ENCODE measurements at places on chromosomes 12 and 14.

DNA sequence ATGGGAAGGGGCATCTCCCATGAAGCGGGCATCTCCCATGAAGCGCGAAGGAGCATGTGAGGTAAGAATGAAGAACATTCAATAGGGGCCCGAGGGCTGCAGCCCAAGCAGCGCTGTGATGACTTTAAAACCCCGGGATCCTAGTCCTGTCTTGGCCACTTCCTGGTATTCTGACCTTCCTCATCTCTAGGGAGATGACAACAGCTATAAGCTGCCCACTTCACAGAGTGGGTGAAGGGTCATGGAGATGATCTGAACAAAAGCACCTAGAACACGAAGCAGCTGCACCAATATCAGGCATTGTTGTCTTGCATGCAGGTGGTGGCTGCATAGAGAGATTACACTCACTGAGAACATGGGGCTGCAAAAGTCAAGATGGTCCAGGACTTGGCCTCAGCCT lies 64.5 kb downstream of the SPTB start:
- DNase-seq, result no peak

DNA sequence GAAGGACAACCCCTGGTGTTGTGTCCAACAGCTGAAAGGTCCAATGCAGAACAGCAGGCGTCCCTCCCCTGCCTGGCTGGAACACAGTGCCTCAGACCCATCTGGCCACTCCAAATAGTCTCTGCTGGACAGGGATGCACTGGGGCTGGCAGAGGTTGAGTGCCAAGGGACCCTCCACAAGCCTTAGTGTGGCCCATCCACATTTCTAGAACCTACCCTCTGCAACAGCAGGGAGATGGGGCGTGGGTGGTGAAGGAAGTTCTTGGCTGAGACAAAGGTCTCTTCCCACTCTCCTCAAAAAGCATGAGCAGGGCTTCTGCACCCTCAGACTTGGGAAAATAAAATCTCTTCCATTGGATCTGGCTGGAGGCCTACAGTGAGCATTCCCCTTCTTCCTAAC lies 36.5 kb downstream of the LTBP2 start:
- DNase-seq, result no peak

DNA sequence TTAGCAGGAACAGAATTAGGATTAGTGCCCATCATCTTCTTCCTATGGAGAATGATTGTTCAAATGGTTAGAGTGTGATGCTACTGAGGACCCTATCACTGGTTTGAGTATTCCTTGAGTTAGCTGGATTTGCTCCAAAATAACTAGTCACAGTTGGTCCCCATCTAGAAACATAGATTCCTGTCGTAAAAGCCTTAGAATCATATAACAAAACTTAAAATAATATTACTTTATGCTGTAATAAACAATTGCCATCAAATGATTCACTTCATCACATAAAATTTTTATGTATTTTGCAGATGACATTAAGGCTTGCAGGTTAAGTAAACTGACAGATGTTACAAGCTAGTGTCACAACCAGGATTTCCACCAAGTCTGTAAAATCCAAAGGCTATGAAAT lies 209.8 kb downstream of the CCER1 start:
- no peak for DNase-seq

- no peak for DNase-seq
Observed at GRCh38 chr14:34713681-34714319, 593 bp downstream of the CFL2 start.

DNA sequence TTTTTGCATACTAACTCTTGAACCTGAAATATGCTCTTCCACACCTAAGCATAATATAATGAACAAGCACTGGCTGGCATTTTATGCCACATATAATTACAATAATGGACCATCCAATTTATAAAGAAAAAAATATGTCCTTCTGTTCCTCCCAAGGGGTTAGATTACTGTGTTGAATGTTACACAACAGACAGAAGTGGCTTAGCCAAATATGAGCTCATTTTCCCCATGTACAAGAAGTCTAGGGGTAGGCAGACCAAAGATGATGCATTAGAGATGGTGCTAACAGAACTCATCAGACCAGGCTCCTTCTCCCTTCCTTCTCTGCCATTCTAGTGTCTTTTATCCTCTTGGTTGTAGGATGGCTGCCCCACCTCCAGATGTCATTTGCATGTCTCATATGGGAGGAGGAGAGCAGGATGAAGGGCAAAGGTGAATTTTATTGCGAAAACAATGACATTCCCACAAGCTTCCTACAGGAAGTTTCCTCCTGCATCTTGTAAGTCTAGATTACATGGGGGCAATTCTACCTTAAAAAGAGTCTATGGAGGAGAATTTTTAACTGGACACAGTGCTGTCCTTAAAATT lies 43.9 kb upstream of the SLC2A13 start:
- no peak for DNase-seq

DNA sequence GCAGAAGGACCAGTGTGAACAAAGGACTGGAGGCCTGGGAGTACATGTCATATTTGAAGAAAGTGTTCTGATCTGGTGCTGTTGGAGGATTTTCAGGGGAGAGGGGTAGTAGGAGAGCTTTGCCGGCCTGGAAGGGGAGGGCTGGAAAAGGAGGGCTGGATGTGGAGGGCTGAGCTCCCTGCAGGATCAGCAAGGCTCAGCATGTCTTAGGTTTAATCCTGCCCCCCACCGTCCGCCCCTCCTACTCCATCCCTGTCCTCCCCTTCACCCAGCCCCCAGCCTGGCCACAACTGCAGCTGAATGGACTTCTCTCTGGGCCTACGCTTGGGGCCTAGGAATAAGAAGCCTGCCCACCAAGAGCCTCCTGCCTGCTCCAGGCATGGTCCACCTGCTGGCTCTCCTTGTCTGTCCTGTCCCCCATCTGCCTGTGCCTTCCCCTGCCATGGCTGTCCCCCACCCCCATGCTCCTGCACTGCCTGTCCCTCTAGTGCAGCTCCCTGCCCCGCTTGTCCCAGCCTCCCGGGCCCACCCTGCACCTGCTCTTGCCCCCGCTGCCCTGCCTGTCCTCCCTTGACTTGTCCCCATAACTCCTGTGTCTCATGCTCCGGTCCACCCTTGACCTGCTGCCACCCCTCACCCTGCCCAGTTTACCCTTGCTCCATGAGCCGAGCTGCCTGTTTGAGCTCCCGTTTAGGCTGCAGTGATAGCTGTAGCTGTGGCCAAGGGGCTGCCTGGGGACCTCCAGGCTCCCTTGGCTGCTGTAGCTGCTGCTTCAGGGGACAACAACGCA lies 9.8 kb upstream of the RARG start:
- no peak for DNase-seq

DNA sequence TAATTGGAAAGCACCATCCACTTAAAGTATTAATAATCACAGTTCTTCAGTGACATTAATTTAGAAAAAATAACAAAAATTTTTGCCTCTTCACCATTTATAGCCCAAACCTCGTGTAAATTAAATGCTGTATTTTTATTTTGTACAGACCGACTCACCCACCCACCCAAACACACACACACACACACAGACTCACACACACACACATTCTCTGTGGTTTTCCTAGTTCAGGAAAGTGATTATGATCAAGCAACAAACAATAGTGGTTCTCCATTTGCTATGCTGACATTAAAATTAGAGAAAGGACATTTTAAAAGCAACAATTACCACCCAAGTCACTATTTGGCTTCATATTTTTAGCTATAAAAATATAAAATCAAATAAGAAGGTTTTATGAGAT lies 112.5 kb upstream of the FLRT2 start:
- DNase-seq, result no peak

DNA sequence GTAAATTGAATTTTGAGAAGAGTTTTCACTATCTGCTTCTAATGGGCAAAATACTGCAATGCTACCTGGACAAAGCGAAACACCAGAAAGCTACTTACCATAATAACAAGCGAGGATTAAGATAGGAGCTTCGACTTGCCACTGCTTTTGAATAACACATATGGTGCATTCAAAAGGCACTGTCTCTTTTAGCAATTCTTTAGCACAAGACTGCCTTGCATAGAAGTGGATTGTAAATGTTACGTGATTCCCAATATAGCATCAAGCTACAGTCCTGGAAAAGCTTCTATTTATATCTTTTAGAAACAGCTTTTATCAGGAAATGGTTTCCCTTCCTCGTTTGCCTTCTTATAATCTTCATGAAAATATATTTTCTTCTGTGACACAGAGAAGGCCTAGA lies 258.7 kb upstream of the PDE3A start:
- no peak for DNase-seq

DNA sequence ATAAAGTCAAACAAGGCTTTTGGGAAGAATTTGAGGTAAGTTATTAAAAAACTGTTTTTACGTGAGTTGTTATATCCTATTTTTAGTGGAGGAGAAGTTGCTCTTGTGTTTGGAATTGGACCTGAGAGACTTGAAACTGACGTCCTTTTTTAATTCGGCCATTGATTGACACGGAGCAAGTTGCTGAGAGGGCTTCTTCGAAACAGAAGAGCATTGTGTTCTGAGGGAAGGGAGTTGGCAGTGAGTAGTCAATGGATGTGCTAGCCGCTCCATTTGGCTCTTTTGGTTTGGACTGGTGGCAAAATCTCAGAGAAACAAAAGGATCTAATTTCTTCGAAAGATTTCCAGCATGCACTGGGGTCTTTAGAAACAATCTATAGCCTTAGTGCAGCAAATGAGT lies 37.3 kb downstream of the PTPN11 start:
- no peak for DNase-seq

Measured in activated CD4-positive, alpha-beta T cell treated with anti-CD3 and anti-CD28 coated beads for 24 hours (primary cell).